Effector memory CD4-positive, alpha-beta T cell (primary cell): ENCODE measurements at places on chromosomes 16 and 17.

DNA sequence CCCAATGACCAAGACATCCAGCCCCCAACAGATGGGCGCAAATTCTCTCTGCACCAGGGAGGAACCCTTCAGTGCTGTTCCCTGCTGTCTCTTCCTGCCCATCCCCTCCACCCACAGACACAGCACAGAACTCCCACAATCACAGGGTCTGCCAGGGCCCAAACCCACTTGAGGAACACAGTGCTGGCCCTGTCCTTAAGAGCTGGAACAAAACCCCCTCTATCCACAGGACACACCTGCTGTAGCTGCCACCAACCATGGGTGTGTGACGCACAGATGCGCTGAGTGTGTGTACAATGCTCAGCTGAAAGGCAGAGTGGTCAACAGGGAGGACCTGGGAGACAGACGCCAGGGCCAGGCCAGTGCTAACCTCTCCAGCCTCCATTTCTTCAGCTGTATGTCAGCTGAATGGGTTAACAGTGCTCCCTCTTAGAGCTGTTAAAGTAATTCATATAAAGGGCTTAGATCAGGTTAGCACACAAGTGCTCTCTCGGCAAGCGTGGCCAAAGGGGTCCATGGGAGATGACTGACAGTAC lies 62.1 kb downstream of the AMFR start:
- H3K27ac ChIP-seq, result no peak overlapping the region
- H3K4me3 ChIP-seq, result no peak overlapping the region
- H3K36me3 ChIP-seq, result peaks cover 45% of the 10 kb centered on the region
- H3K4me1 ChIP-seq, result no peaks in the 10 kb centered on the region
- no peaks in the 10 kb centered on the region for H3K27me3 ChIP-seq

- H3K27ac ChIP-seq, result no peak overlapping the region
- H3K4me3 ChIP-seq, result no peak overlapping the region
- H3K27me3 ChIP-seq, result no peaks in the 10 kb centered on the region
- H3K36me3 ChIP-seq, result peaks cover 10% of the 10 kb centered on the region
- no peak for DNase-seq
Measured at GRCh38 chr16:11051879-11052808, 107.8 kb downstream of the CLEC16A start.

DNA sequence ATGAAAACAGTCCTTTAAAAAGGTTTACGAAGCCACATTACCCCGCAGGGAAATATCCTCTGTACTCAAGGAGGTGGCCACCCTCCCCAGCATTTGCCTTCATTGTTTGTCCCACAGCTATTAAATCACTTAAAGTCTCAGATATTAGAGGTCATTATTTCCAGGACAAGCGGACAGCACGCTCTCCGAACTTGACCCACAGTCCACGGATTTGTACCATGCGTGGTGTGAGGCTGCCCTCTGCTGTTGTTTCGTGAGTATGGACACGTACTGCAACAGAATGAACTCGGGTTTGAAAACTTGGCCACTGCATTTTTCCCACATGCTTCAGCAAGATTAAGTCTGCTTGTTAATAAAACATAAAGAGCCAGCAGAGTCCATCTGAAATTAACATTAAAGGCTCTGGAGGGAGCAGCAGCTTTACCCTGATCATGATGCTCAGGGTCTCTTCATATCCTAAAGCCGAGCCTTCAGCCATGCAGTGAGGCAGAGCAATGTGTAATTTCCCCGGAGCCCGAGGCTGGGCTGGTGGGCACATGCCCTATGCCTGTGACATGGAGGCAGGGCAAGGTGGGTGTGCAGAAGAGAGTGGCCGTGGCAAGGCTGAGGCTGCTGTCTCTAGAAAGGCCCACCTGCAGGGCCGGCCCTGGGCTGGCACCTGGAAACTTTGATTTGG lies 19.7 kb downstream of the MEAK7 start:
- DNase-seq, result no peak
- H3K36me3 ChIP-seq, result peaks cover 18% of the 10 kb centered on the region
- H3K4me1 ChIP-seq, result no peaks in the 10 kb centered on the region
- no peak overlapping the region for H3K4me3 ChIP-seq

- H3K4me3 ChIP-seq, result peak overlapping the region; percentile 19
- H3K36me3 ChIP-seq, result peaks cover 22% of the 10 kb centered on the region
- H3K27me3 ChIP-seq, result no peaks in the 10 kb centered on the region
- no peak for DNase-seq
Measured at GRCh38 chr16:57000271-57001025, 11.1 kb downstream of the NLRC5 start.

GRCh38 chr17:31688701-31689100 lies 170.3 kb downstream of the COPRS start:
- no peak overlapping the region for H3K27ac ChIP-seq
- H3K4me3 ChIP-seq, result no peak overlapping the region
- no peaks in the 10 kb centered on the region for H3K27me3 ChIP-seq
- H3K36me3 ChIP-seq, result no peaks in the 10 kb centered on the region
- no peaks in the 10 kb centered on the region for H3K4me1 ChIP-seq
- DNase-seq, result no peak

DNA sequence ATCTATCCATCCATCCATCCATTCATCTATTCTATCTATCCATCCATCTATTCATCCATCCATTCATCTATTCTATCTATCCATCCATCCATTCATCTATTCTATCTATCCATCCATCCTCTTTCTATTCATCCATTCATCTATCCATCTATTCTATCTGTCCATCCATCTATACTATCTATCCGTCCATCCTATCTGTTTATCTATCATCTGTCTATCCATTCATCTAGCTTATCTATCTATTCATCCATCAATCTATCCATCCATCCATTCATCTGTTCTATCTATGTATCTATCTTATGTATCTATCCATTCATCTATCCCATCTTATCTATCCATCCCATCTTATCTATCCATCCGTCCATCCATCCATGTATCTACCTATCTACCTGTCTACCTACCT lies 8.8 kb downstream of the RNF213 start:
- no peak for DNase-seq
- H3K4me1 ChIP-seq, result peaks cover 34% of the 10 kb centered on the region
- H3K36me3 ChIP-seq, result peaks cover 51% of the 10 kb centered on the region

DNA sequence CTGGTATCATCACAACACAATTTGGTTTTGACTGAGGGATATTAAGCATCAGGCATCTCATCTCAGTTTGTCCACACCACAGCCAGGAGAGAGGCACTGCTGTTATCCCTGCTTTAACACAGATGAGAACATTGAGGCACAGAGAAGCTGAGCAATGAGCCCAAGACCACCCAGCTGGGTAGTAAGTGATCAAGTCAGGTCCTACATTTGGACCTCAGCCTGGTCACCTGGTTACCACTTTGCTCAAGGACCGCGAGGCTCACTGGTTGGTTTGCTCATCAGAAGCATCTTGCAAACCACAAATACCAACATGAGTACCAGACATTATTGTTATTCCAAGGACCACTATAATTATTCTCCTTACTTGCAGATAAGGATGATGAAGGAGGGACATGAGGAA lies 245.5 kb downstream of the CBLN1 start:
- H3K36me3 ChIP-seq, result no peaks in the 10 kb centered on the region
- no peaks in the 10 kb centered on the region for H3K27me3 ChIP-seq
- no peak overlapping the region for H3K4me3 ChIP-seq
- no peaks in the 10 kb centered on the region for H3K4me1 ChIP-seq

- H3K4me3 ChIP-seq, result peak overlapping the region; percentile 37
- peak overlapping the region; percentile 48 for H3K27ac ChIP-seq
- no peak for DNase-seq
- H3K4me1 ChIP-seq, result no peaks in the 10 kb centered on the region
- no peaks in the 10 kb centered on the region for H3K27me3 ChIP-seq
- no peaks in the 10 kb centered on the region for H3K36me3 ChIP-seq
Measured at GRCh38 chr16:14193316-14193871, 122.3 kb downstream of the MRTFB start.

- no peak overlapping the region for H3K27ac ChIP-seq
- H3K4me3 ChIP-seq, result no peak overlapping the region
- no peak for DNase-seq
- H3K27me3 ChIP-seq, result no peaks in the 10 kb centered on the region
- H3K4me1 ChIP-seq, result no peaks in the 10 kb centered on the region
Measured at GRCh38 chr17:16470265-16470664, 21.7 kb downstream of the LRRC75A start.

DNA sequence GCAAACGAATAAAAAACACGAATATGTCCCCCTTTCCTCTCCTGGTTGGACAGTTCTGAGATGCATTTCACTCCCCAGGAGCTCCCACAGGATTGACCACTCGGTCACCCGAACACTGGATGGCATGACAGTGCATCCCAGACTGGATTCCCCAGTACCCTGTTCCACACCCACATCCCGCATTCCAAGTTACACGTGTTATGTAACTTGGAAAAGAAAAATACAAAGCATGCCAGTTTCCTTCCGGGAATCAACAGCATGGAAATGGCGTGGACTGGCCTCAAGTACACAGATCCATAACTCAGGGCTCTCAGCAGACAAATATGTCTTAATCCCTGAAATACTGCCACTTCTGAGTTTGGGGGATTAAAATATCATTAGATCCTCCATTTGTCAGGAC lies 12.6 kb upstream of the KLHL36 start:
- H3K27me3 ChIP-seq, result no peaks in the 10 kb centered on the region
- peaks cover 4% of the 10 kb centered on the region for H3K4me1 ChIP-seq
- H3K36me3 ChIP-seq, result no peaks in the 10 kb centered on the region
- H3K27ac ChIP-seq, result no peak overlapping the region
- no peak for DNase-seq

DNA sequence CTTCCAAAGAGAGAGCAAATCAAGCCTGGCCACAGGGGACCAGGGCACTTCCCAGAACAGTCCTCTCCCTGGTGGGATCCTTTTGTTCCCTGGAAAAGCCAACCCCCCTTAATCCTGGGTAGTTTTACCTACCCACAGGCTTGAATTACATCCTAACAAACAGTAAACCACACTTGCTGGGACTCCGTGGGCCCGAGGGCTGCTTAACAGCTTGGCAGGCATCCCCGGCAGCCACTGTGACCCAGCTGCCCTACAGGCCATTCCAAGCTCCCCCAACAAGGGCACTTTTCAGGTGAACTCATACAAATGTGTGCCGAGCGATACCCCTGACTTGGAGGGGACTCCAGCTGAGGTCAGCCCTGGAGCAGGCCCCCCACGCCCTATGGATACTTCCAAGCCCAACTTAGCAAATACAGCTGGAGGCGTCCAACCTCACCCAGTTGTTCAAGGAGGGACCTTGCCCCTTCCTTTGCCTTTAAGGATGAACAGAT lies 26.4 kb downstream of the ADCY9 start:
- peaks cover 3% of the 10 kb centered on the region for H3K4me1 ChIP-seq
- H3K4me3 ChIP-seq, result no peak overlapping the region
- no peaks in the 10 kb centered on the region for H3K36me3 ChIP-seq
- H3K27me3 ChIP-seq, result no peaks in the 10 kb centered on the region
- DNase-seq, result no peak
- no peak overlapping the region for H3K27ac ChIP-seq

GRCh38 chr17:12693640-12694039 lies 27.9 kb downstream of the MYOCD start:
- H3K36me3 ChIP-seq, result no peaks in the 10 kb centered on the region
- no peak overlapping the region for H3K27ac ChIP-seq
- no peaks in the 10 kb centered on the region for H3K4me1 ChIP-seq
- H3K4me3 ChIP-seq, result no peak overlapping the region
- H3K27me3 ChIP-seq, result no peaks in the 10 kb centered on the region

- H3K36me3 ChIP-seq, result no peaks in the 10 kb centered on the region
- no peak overlapping the region for H3K4me3 ChIP-seq
- H3K27me3 ChIP-seq, result no peaks in the 10 kb centered on the region
- DNase-seq, result no peak
- H3K27ac ChIP-seq, result no peak overlapping the region
Measured at GRCh38 chr17:55259684-55260111, 5.1 kb upstream of the HLF start.

DNA sequence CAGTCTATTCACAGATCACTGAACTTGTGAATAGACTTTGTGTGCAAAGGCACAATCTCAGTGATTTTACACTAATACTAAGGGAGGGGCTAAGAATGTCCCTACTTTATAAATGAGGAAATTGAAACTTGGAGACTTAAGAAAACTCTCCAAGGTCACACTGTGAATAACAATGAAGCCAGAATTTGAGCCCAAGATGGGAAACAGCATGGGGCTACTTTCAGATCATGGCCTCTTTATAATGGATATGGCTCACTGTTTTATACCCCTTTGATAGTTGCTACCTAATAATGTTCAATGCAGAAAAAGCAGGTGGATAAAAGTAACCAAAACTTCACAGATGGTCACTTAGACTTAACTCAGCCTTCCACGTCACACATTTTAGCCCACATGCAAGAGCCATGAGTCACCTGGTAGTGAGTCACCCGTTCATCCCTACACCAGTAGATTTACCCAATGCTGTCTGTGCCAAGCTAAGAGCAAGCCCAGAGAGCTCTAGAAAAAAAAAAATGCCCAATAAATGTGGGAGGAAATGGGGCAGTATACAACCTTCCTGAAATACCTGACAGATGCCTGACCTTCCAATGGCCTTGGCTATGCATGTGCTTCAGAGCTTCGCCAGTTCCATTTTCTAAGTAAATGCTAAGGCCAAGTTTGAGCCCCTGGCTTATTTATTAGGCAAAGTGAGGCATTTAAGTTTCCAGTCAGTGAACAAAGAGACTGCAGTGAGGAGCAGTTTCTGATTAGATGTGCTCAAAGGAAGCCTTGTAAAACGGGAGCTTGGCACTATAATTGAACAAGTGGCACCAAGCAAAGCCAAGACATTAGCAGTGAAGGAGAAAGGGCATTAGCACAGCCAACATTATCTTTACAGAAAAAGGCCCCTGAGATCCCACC lies 219.7 kb downstream of the TMEM114 start:
- no peak for DNase-seq
- no peak overlapping the region for H3K27ac ChIP-seq
- no peak overlapping the region for H3K4me3 ChIP-seq

DNA sequence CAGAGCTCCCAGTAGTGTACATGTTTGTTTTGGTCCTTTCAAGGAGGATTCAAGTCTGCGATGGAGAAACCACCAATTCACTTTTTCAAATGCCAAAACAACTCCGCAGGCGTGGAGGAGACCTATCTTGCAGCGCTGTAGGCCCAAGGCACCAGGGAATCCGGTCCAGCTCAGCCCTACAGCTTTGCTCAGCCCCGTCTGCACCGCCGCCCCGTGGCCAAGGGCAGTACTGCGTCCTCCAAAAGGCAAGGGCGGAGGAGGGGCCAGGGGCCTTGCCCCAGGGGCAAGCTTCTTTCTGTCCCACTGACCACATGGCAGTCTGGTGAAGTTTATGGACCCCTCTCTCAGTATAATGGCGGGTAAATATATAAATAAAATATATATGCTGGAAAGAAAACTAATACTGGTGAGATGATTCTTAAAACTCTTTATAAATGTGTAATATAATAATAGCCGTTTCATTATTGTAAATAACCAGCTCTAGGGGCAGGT lies 709 bp upstream of the CD300LG start:
- peak; percentile 38 for DNase-seq
- H3K27ac ChIP-seq, result no peak overlapping the region
- H3K4me1 ChIP-seq, result no peaks in the 10 kb centered on the region
- no peaks in the 10 kb centered on the region for H3K27me3 ChIP-seq

- H3K4me1 ChIP-seq, result peaks cover 46% of the 10 kb centered on the region
- DNase-seq, result peak; percentile 78
- peak within 1 kb of the TSS; percentile 81 for H3K4me3 ChIP-seq
- H3K27me3 ChIP-seq, result no peaks in the 10 kb centered on the region
Measured at GRCh38 chr17:8965394-8966168, at the start of gene PIK3R5. Gene PIK3R5, minus strand, starts transcription at chr17:8965707. Its CDS starts 54,213 bp downstream, at chr17:8911494.

GRCh38 chr16:80006241-80007215 lies 406.0 kb upstream of the MAF start:
- DNase-seq, result no peak
- H3K27ac ChIP-seq, result no peak overlapping the region
- no peaks in the 10 kb centered on the region for H3K27me3 ChIP-seq
- H3K4me3 ChIP-seq, result no peak overlapping the region
- no peaks in the 10 kb centered on the region for H3K36me3 ChIP-seq
- no peaks in the 10 kb centered on the region for H3K4me1 ChIP-seq

GRCh38 chr17:13671341-13671740 lies 69.6 kb upstream of the HS3ST3A1 start:
- no peaks in the 10 kb centered on the region for H3K4me1 ChIP-seq
- H3K27ac ChIP-seq, result no peak overlapping the region
- DNase-seq, result no peak
- H3K4me3 ChIP-seq, result no peak overlapping the region
- H3K36me3 ChIP-seq, result no peaks in the 10 kb centered on the region
- no peaks in the 10 kb centered on the region for H3K27me3 ChIP-seq
